ENCODE measurements at places on chromosomes 6 and 20.
A peak's percentile ranks its signal among the peaks of the same experiment; 100 is the strongest.

- no peak for DNase-seq
Observed at GRCh38 chr6:147983581-147984366, 358.9 kb upstream of the SASH1 start.

GRCh38 chr20:24160563-24161281 is 172.1 kb upstream of the GGTLC1 start:
- DNase-seq: peak; percentile 31

GRCh38 chr20:17061715-17062114 is 165.1 kb upstream of the PCSK2 start:
- no peak for DNase-seq

- no peak for DNase-seq
Observed at GRCh38 chr6:109296452-109296851, 85.8 kb downstream of the CD164 start.

DNA sequence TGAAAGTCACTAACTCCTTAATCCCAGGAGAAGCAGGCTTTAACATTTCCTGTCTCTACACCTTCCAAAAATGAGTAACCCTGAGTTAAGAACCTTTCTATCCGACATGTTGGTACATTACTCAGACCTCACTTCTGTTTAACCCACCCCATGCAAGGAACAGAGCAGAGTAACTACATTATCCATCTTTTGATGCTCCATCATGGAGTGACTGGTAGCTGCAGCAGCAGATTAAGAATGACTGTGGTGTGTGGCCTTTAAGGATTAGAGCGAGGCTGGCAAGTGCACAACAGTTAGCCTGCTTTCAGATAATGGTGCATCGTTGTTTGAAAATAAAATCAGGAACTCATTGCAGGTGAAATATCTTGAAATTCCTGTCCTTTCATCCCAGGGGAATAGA is 2.0 kb downstream of the TRAF3IP2 start:
- DNase-seq: peak; percentile 32

DNA sequence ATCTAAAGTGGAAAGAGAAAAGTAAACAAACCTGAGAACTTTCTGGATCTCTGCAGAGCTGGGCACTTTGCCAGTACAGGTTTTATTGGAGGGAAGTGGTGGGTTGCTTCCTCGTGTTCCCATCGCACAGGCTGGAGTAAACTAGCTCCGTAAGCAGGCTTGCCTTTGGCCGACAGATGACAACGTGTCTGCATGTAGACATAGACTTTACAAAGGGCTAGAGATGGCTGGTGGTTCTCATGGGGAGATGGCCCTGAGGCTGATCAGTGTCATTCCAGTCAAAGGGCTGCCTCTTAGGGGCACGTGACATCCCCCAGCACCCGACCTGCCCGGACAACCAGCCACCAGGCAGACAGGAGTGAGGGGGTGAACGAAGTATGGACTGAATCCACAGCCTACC is 98.8 kb downstream of the YTHDF1 start:
- DNase-seq: no peak

GRCh38 chr6:144297511-144298100 is 12.5 kb downstream of the UTRN start:
- DNase-seq: no peak

- no peak for DNase-seq
Observed at GRCh38 chr6:140275725-140276124, 901.3 kb upstream of the CITED2 start.

GRCh38 chr6:133314947-133315346 is 73.8 kb downstream of the EYA4 start:
- DNase-seq: no peak

GRCh38 chr6:166589337-166589731 is 2.9 kb upstream of the RAMACL start:
- DNase-seq: no peak

DNA sequence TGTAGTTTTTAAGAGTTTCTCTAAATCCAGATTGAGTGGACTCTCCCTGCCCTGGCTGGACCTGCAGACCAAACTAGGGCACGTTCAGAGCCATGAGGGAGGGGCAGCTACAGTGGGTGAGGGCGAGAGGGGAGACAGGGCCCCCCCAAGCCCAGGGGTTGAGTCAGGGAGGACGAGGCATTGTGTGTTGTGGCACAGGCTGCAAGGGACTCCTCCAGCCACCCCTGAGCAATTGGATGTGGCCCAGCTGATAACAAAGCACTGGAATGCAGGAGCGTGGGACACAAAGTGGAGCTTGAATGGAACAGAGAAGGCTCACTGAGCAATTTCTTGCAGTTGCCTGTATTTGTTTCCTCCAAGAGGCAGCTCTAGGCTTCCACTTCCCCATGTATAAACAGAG is 43.5 kb upstream of the MYL9 start:
- DNase-seq: no peak

DNA sequence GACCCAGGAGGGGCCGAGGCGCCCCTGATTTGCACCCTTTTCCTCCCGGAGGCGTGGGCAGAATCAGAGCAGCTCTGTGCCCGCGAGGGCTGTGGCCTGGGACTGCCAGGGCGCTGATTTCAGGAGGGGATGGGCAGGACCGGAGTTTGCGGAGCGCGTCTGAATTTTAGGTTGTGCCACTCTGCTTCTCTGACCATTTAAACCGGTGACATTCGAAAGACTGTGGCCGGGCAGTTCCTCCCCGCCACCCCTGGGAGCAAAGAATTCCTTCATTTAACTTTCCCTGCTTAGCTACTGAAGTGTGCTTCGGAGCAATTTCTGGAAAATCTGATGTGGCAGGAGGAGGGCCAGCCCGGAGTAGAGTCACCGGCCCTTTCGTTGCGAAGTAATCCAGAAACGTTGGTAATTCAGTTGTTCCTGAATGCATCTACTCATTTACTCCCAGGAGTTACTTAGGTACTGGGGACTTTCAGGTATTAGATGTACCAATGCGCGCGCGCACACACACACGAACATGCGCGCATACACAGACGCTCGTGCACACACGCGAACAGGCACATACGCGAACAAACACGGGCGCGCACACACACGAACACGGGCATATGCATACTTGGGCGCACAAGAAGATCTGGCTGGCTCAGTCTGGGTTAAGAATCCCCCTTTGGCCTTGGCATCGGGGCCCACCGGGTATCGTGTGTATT is 568 bp downstream of the CCDC170 start:
- DNase-seq: no peak

GRCh38 chr6:49454787-49455709 is 8.0 kb downstream of the MMUT start:
- DNase-seq: no peak

DNA sequence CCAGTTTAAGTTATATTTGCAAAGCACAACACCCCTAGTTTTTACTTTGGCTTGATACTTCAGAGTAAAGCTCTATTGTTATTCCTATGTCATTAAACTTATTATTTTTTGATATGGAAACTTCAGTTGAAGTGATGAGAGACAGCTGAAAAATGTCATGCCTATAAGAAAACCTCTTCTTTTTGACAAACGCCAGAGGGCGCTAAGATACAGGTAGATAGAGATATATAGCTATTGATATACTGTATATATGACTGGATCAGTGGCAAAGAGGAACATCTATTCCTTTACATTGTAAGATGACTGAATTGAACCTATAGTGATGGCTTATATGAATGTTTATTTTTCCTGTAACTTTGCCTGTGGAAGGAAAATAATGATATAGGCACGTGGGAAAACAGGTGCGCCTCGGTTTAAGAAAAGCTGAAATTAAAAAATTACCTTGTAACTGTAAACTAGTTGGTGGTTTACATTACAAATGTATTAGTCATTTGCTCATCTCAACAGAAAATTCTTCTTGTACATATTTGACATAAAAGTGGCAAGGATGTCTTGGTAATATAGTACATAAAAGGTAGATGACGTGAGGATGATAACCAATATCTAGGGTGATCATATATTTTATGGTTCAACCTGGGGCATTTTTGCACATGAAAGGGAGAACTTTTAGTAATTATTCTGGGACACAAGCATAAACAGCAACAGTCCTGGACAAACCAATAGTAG is 74.1 kb downstream of the LAMA4 start:
- peak; percentile 88 for DNase-seq

GRCh38 chr20:10228330-10228729 is 9.7 kb downstream of the SNAP25 start:
- DNase-seq: no peak

- DNase-seq: peak; percentile 23
Observed at GRCh38 chr6:797479-798077, 104.6 kb upstream of the EXOC2 start.

- DNase-seq: no peak
Observed at GRCh38 chr20:62161347-62161746, 17.8 kb downstream of the SS18L1 start.

- DNase-seq: no peak
Observed at GRCh38 chr6:82511546-82511945, 147.9 kb downstream of the TPBG start.

DNA sequence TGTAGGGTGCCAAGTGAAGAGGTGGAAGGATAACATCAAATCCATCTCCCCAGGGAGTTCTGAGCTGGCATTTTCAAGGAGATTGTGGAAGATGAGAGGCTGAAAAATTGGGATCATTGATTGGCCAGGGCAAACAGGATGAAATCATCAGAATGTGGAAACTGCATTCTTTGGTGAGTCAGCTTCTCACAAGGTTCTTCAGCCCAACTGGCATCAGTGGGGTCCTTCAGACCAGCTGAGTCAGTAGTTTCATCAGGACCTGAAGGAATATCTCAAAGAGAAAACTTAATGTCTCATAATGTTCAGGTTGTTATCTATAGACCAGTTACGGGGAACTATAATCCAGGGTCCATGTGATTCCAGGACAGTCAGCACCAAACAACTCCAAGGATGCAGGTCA is 195.8 kb downstream of the HAO1 start:
- DNase-seq: no peak

DNA sequence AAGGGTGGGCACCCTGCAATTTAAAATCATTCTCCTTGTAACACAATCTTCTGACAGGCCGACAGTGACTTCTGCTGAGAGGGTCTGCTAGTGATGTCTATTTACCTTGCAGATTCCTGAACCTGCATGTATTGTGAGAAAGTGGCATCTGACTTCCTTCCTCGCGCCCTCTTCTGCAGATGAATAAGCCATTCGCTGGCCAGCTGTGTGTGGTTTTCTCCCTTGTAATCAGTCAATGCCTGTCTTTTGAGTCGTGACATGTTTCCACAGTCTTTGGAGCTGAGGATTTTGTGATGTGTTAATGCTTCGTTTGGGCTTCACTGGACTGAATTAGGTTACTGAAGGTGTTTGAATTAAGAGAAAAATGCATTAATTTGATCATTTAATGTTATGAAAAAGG is 125.3 kb downstream of the GRM1 start:
- no peak for DNase-seq

DNA sequence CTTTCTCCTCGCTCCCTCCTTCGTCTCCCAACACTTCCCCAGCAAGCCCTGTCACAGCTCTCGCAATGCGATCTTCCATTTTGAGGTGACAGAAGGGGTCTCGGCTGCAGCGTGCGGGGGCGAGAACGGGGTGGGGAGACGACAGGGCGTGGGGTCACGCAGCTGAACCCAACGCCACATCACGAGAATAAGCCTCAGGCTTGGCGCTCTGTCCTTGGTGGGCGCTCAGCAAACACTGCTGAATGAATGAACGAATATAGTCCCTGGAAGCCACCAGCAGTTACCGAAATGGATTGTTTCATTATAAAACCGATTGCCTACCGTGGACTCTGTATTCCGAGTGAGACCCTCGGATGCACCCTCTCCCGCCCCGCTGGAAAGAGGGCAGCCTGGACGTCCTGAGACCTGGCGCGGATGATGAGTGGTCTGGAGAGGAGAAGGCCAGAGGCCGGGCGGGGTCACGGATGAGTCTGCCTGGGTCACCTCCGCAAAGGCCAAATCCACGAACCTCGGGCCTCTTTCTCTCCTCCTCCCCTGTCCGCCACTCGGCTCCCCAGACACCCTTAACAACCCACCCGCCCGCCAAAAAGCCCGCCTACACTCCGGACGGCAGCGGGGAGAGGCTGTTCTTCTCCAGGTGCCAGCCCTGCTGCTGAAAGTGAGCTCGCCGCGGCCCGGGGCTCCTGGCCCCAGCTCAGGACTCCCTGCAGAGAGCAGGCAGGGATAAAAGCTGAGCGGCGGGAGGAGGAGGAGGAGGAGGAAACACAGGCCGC is 3.7 kb downstream of the NRN1 start:
- peak; percentile 25 for DNase-seq

- DNase-seq: peak; percentile 39
Observed at GRCh38 chr20:25470045-25470444, 62.6 kb downstream of the GINS1 start.

GRCh38 chr20:43914311-43915210 is at the start of gene TOX2:
Gene TOX2, plus strand, starts transcription at chr20:43914852. Its CDS starts 40 bp downstream, at chr20:43914892.
- DNase-seq: no peak

DNA sequence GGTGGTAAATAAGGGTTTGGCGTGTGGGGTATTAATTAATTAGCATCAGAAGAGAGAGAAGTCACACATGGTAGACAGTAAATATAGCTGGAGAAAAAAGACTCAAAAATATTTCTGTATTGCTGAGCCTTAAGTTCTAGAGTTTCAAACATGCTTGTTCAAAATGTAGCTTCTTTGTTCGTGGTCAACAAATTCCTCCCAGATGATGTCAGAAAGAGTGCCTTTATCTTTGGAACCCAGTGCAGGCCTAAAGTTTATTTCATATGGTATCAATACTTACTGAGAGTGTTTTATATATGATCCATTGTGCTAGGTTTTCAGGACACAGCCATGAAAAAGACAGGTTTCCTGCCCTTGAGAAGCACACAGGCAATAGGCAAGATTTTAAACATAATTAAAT is 18.3 kb downstream of the MARCKS start:
- no peak for DNase-seq

DNA sequence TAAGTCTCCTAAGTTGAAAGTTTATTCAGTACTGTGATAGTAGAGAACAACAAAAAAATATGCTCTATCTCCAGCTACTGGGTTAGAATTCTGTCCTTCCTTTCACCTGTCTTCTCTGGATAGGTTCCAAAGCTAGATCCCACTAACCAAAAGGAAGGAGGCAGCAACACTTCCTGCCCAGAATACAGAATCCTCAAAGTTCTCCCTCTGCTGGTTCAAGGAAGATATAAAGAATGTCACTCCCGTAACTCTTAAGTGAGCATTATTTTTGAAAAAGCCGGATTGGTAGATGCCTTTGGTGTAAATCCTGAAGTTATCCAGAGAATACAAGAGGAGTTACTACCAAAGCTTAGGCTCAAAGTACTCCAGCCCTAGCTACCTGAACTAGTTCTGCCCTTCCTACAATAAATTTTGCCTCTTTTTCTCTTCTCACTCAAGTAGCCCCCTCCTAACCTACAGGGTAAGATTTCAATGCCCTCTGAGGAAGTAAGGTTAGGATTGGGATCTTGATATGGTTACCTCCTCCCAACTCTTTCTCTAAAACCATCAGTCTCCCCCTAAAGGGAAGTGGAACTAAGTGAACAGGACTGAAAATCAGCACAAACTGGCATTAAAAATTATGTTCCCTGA is 26.0 kb upstream of the CRIP3 start:
- peak; percentile 50 for DNase-seq

GRCh38 chr20:45290677-45291355 is 15.8 kb upstream of the RBPJL start:
- peak; percentile 83 for DNase-seq

- no peak for DNase-seq
Observed at GRCh38 chr20:30985386-30985785, 272.1 kb upstream of the DEFB115 start.

GRCh38 chr6:40588480-40588879 is 1.3 kb upstream of the LRFN2 start:
- DNase-seq: no peak

All from SK-N-DZ (cell line).